Right renal pelvis (tissue), 4 donors: ENCODE measurements at places on chromosomes 2 and 18. TPM values are rescaled to one million over a fixed set of nuclear protein-coding genes. Genes with fewer than 3 reads are reported as not detected.

- DNase-seq = no peak
Measured at GRCh38 chr18:46319783-46320182, 215.6 kb downstream of the HAUS1 start.

GRCh38 chr18:57814555-57814954, 11.4 kb upstream of the ATP8B1 start:
- DNase-seq = no peak

GRCh38 chr2:237128026-237128703, 42.5 kb downstream of the COPS8 start:
- DNase-seq = peak; percentile 43

GRCh38 chr2:46847185-46847710, 68.4 kb downstream of the MCFD2 start:
- DNase-seq = peak; percentile 73

GRCh38 chr2:218002845-218003180, at the start of gene TNS1:
TNS1 (minus strand) TSS chr2:218002995; CDS start chr2:218002872, 123 bp downstream.
- no peak for DNase-seq

- no peak for DNase-seq
Measured at GRCh38 chr2:229088517-229088913, 182.6 kb downstream of the PID1 start.

DNA sequence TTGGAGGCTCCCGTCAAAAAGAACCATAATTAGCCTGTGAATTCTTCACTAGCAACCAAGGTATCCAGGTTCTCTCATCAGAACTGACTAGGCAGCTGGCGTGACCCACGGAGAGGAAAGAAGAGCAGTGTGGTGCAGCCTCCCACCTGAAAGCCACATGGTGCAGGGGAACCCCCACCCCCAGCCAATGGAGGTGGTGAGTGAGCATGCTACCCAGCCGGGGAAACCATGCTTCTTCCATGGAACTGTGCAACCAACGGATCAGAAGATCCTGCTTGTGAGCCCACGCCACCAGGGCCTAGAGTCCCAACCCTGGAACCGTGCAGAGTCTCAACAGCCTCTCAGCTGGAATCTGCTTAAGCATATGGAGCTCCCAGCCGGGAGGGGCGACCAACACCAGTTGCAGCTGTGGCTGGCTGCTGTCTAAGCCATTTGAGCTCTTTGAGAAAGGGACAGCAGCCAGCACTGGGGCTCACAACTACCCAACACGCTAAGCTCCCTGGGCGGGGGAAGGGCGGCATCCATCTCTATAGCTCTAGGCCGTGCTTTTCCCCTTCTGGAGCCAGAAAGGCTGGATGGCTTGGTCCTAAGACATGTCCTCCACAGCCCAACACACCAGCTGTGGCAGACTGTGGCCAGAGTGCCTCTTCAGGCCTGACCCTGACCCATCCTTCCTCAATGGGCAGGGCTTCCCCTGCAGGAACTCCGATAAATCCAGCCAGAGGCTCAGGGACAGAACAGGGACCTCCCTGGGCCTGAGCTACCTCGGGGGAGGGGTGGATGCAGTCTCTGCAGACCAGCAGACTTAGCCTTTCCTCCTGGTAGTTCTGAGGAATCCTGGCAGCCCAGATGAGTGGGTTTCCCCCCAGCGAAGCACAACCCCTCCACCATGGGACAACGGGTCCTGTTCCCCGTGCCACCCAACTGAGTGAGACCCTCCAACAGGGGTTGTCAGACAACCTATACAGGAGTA, 151.4 kb upstream of the NXPH2 start:
- no peak for DNase-seq

DNA sequence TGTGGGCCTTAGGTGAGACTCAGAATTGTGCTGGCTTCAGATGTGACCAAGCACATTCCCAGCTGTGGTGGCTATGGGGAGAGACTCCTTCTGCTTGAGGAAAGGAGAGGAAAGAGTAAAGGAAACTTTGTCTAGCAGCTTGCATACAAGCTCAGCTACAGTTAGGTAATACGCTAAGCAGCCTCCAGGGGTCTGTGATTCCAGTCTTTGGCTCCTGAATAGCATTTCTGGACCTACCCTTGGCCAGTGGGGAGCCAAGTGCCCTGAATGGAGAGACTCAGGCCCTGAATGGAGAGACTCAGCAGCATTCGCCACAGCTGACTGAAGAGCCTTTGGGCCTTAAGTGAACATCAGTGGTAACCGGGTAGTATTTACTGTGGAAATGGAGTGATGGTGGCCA, 227.4 kb upstream of the CDH7 start:
- no peak for DNase-seq

DNA sequence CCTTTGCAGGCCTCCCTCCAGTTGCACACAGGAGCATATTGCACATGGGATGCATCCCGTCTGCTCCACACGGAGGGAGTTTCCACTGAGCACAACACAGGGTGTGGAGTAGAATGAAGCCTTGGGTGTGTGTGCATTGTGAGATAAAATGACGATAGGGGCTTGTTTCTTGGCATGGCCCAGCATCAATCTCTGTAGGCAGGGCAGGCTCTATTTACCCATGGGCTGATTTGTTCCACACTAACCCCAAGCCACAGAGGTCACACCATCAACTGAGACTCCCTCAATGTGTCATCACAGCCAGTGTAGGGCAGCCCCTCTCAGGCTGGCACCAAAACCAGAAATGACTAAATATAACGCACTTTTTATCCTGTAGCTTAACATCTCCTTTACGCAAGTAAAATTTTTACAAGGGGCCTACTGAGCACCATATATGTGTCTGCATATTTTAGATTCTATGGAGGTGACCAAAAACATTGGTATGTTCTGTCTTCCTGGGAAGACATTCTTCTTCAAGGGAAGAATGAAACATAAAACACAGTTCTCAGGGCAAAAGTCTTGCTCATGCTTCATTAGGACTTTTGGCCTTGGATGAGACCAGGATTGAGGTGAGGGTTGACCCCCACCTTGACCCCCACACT, 2.7 kb upstream of the GKN1 start:
- no peak for DNase-seq

DNA sequence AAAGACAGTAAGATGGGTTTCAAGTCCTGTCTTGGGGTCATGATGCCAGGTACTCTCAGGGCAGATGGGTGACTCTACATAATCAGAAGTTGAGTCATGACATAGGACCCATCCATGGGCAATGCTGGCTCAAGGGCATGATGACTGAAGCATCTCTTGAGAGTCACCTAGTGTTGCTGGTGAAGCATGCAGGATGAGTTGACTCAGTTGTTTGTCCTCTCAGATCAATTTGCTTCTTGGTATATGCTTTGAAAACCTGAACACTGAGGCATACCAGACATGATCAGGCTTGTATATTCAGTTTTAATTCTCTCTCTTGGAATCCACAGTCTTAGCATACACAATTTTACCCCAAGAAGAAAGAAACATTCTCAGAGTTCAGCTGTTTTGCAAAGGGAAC, 658.9 kb upstream of the NXPH2 start:
- no peak for DNase-seq

DNA sequence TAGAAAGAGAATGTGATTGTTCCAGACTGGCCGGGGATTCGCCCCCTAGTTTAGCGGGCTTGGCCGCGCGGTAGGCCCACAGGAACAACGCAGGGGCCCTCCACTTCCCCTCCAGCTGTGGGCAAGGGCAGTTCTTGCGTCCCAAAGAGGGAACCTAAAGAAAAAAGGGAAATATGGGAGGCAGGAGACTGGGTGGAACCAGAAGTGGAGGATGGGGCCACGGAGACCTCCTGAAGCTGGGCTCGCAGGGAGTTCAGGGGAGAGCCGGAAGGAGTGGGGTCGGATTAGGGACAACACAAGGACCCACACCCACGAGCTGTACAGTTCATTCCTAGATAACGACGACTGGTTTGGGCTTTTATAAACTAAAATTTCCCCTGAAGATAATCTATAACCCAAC, 18.2 kb downstream of the GNLY start:
- DNase-seq = no peak

- DNase-seq = no peak
Measured at GRCh38 chr2:66445925-66446871, 11.3 kb downstream of the MEIS1 start.

ABCB11 gene
- polyA plus RNA-seq = 0.13 TPM

EN1 gene
- polyA plus RNA-seq = not detected

AMER3 gene
- polyA plus RNA-seq = 0.03 TPM

IL1R1 gene
- polyA plus RNA-seq = 36.4 TPM

ANKAR gene
- 9.6 TPM for polyA plus RNA-seq
